Activated CD4-positive, alpha-beta memory T cell treated with anti-CD3 and anti-CD28 coated beads, Interleukin-2, amount 10 ng/mL, durations not matched to agents 7 days and 5 days (primary cell): ENCODE measurements at places on chromosomes 11 and 22. TPM values are rescaled to one million over a fixed set of nuclear protein-coding genes. Genes with fewer than 3 reads are reported as not detected.
A peak's percentile ranks its signal among the peaks of the same experiment; 100 is the strongest.

DNA sequence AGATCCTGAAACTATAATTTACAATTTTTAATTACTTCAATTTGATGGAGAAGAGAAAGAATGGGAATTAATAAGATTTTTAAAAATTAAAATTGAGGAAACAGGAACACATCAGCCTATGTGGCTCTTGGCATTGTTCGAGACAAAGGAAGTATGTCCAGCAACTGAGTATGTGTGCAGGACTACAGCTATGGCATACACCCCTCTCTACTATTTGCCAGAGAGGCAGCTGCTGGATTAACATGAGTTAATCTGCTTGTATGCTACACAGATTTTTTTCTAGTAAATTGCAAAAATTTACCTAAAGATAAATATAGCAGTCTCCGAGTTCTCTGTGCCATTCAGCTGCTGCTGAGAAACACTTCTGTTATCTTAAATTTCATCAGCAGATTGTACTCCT is 70.6 kb downstream of the PHF21A start:
- DNase-seq = no peak

- no peak for DNase-seq
These were observed 1.3 kb downstream of the SSH3 start for GRCh38 chr11:67304511-67305113.

GRCh38 chr22:18103527-18104269 is 6.9 kb upstream of the TUBA8 start:
- DNase-seq = no peak

CBL gene
- total RNA-seq = 45.0 TPM

DNA sequence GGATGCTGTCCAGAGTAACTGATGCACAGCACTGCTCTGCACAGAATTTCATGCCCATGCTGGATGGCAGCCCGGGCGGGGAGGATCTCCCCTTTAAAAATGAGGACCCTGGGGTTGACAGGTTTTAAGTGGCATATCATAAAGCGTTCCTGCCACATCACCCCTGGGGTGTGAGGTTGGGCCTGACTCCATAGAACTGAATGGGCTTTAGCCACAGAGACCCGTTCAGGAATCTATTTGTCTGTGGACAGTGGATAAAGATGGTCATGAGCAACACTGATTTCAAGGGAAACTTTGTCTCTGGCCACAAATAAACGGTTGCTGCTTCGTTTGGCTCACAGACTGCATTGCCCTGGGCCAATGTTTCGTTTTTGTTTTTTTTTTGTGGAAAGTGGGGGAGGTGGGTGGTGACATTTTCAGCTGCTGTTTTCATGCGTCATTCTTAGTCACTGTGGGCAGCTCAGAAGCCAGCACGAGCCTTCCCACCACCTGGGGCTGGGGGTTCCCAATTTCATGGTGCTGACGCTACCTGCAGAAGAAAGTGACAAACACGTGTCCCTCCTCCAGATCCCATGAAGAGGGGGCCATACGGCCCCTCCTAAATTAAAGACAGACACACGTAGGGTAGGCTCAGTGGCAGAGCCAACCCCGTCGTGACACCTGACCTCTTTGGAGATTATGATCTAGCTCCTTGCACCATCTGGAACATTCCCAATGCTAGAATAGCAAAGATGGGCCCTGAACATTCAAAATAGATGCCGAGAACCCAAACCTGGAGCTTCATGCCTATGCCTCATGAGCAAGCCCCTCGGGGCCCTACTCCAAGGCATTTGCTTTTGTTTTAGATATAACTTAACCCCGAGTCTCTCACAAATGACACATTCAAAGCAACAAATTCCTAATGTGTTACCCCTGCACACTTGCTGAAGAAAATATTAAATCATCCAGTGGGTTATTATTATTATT is 54.8 kb upstream of the PHF21B start:
- peak; percentile 47 for DNase-seq

TMX2 gene
- 53.6 TPM for total RNA-seq

GRCh38 chr11:82978422-82979099 is 77.0 kb downstream of the DDIAS start:
- DNase-seq = no peak

HIC2 gene
- total RNA-seq = 4.0 TPM

DNA sequence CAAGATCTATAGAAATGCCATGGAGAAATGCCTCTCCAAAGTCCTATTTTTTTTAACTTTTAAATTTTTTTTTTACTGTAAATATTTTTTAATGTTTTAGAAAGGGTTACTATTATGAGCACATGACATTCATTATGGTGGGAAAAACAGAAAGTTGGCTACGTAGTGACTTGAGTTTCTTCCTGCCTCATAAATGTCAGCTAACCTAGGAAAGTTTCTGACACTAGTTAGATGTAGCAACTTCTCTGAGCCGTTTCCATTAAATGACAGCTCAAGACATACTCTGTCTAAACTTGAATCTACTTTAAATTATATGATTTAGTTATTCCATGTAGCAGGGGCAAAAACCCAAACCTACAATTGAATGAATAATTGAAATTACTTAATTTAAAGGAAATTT is 18.4 kb upstream of the CTSC start:
- DNase-seq = no peak

GRCh38 chr22:48393041-48393370 is 1434.7 kb downstream of the BRD1 start:
- no peak for DNase-seq

RNF215 gene
- 13.3 TPM for total RNA-seq

GRCh38 chr11:65159012-65159411 is 11.0 kb upstream of the SPDYC start:
- no peak for DNase-seq

DNA sequence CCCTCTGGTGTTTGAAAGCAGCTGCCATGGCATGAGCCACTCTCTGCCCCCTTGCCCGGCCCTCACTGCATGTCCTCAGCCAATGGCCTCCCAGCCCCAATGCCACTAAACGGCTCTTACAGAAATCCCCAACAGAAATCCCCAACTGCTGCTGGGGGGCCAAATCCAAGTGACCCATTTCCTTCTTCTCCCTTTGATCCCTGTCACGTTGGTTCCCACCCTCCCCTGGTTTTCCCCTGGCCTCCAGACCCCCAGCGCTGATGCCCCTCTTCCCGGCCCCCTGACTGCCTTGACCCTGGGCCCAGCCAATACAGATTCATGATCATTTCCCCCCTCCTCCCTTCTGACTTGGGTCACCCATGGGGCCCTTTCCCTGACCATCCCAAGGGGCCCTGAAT is 30.9 kb downstream of the IGLL1 start:
- DNase-seq = no peak

DNA sequence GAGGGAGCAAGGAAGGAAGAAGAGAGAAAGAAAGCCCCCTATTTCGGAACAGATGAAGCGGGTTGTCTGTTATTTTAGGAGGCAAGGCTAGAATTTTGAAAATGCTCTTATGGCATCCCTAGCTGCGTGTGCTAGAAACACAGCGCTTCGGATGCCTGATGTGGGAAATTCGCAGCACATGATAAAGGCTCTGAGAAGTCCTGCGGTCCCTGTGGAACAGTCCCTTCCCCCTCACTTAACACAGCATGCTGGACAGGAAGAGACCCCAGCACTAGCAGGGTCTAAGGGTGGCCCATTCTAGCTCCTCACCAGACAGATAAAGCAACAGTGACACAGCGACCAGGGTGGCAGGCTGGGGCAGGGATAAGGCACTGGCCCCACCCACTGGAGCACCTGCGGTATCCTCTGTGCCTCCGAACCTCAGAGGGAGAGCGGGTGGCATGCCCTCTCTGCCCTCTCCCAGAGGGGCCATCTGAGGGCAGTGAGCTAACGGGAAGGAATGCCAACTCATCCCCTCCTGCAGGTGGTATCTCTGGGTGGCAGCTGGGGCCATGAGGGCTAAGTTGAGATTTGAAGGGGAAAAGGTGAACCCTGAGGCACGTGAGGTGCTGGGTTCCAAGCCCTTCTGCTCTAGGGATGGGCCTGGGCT is 75.7 kb downstream of the SCUBE1 start:
- no peak for DNase-seq

GRCh38 chr22:47449508-47450270 is 687.2 kb downstream of the TBC1D22A start:
- DNase-seq = no peak

- DNase-seq = no peak
These were observed 514.7 kb upstream of the CHORDC1 start for GRCh38 chr11:90737444-90738050.

DNA sequence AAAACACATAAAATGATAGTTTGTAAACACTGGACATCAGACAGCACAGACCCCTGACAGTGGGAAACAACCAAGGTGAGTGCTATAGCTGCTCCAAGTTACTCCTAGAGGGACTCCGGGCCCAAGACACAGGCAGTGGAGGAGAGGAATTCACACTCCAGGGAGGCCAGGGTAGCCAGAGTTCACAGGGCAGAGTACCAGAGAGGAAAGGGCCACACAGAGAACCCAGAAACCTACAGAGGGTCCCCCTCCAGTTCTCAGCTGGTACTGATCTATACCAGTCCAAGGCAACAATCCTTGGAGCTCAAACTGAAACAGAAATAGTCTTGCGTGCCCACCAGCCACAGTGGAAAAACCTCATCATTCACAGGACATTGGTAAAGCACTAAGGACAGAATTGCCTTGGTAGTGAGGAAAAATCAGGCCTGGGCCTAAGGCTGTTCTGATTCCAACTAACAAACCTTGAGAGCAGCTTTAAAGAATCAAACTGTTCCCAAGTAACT is 7.6 kb downstream of the VPS37C start:
- DNase-seq = no peak

LYVE1 gene
- total RNA-seq = not detected

- peak; percentile 18 for DNase-seq
These were observed 711 bp downstream of the FDX1 start for GRCh38 chr11:110430267-110431050.

KIAA0930 gene
- total RNA-seq = 22.2 TPM

MN1 gene
- total RNA-seq = 0.35 TPM

KCNQ1 gene
- total RNA-seq = 15.0 TPM

DNA sequence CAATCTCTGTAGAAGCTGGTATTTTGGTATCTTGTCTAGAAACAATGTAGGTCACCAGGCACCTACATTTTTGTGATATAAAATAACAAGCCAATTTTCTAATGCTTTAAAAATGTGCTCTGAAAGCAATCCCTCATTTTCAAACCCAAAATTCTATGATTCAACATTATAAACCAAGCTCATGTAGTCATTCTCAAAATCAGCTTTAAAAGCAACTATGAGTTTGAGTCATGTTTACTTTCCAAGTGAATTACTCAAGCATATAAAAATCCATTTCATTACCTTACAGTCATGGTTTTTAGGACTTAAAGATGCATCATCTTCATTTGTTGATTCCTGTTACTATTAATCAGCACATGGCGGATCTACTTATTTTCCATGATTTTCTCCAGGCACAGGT is 216.4 kb downstream of the GRM5 start:
- DNase-seq = no peak

DNA sequence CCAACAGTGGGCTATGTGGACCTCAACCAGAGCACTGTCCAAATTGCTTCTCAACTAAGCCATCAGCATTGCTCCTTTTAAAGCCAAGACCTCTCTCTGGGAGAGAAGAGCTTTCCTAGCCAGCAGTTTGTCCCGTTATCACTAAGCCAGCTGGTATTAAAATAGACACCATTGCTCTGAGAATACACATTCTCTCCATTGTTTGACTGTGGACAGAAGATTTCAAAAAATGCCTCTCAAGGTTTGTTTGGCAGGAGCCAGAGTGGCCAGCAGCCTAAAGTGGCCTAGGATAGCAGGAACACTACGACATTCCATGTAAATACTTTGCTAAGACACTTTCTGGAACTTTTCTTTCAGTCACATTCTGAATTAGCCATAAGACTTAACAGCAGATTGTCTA is 41.3 kb downstream of the EIF4ENIF1 start:
- no peak for DNase-seq

OR51B2 gene
- not detected for total RNA-seq

DNA sequence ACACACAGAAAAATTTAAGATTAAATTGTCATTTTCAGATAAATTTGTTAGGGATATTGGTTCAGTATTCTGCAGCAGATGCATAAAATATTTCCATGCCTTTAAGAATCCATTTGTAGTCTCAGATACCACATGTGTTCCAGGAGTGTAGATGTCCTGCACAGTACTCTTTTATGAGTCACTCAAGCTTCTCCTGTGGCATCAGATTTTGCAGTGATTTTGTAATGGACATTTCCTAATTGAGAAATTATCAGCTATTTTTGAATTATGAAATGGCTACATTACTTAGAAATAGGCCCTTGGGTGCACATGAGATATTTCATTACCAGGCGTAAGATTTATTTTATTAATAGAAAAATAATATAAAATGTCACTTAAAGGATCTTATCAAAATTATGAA is 18.9 kb downstream of the MMP3 start:
- no peak for DNase-seq

GRCh38 chr11:47967577-47968525 is 12.5 kb upstream of the PTPRJ start:
- DNase-seq = no peak

RIMBP3C gene
- 0.23 TPM for total RNA-seq

DNA sequence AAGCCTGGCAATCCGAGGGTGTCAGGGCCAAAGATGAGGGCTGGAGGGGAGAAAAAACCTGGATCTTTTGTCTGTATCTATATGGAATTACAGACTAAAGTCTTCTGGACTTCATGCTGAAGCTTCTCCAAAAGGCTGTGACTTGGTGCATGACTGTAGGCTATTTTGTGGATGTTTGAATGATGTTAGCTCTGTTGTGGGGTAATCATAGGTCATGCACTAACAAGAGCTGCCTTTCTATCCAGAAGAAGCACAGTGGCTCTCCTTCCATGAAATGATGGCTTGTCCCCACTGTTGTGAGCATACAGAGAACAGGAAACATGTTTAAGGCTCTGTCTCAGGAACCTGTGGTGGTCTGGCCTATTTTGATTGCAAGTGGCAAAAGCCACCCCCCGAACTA is 263.3 kb upstream of the PLET1 start:
- no peak for DNase-seq

MMP26 gene
- not detected for total RNA-seq

HEPN1 gene
- total RNA-seq = not detected

- DNase-seq = peak; percentile 79
These were observed 991 bp upstream of the OSM start for GRCh38 chr22:30267382-30268302.

TREH gene
- total RNA-seq = not detected

DNA sequence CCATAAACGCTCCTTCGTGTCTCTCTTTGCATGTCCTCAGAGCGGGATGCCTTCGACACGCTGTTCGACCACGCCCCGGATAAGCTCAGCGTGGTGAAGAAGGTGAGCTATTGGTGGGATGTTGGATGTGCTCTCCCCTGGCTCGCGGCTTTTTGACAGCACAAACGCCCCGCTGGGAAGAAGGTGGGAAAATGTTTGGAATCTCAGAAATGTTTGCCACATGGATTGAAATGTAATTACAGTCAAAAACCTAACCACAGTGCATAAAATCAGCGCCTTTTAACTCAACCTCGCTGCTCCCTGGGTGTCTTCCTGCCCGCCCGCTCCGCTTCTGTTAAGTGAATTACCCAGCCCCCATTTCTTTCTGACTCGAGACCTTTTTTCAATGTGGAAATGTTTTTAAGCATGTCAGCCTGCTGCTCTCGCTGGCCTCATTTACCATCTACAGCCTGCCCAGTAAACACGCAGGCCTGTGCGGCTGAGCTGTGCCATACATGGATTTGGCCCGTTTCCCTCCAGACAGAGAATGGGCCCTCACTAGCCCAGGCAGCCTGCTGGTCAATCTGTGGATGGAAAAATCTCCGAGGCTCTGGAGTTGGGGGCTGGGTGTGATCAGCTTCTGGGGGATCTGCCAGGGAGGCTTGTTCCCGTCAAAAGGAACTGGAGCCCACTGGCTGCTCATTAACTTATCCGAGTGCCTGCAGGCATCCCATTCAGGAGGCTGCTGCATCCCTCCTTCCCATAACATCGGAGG is 32.7 kb upstream of the PARVG start:
- no peak for DNase-seq
